ENCODE measurements at places on chromosomes 16 and 17.

DNA sequence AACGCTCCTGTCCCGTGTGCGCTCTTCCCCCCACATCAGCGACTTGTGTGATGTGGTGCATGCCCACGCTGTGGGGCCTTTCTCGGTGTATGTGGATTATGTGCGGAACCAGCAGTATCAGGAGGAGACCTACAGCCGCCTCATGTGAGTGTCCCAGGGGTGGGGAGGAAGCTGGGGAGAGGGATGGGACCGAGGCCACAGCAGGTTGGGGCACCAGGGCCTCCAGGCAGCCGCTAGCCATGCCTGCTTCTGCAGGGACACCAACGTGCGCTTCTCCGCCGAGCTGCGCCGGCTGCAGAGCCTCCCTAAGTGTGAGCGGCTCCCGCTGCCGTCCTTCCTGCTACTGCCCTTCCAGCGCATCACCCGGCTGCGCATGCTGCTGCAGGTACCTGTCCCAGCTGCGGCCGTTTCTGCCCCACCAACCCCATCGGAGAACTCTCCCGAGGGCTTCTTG is 5.8 kb downstream of the ARHGEF15 start:
- no peak for DNase-seq

- DNase-seq = peak; percentile 85
Observed at GRCh38 chr16:4328046-4328781, 12.3 kb downstream of the GLIS2 start.

- no peak for DNase-seq
Observed at GRCh38 chr17:65147955-65148354, 10.8 kb downstream of the RGS9 start.

DNA sequence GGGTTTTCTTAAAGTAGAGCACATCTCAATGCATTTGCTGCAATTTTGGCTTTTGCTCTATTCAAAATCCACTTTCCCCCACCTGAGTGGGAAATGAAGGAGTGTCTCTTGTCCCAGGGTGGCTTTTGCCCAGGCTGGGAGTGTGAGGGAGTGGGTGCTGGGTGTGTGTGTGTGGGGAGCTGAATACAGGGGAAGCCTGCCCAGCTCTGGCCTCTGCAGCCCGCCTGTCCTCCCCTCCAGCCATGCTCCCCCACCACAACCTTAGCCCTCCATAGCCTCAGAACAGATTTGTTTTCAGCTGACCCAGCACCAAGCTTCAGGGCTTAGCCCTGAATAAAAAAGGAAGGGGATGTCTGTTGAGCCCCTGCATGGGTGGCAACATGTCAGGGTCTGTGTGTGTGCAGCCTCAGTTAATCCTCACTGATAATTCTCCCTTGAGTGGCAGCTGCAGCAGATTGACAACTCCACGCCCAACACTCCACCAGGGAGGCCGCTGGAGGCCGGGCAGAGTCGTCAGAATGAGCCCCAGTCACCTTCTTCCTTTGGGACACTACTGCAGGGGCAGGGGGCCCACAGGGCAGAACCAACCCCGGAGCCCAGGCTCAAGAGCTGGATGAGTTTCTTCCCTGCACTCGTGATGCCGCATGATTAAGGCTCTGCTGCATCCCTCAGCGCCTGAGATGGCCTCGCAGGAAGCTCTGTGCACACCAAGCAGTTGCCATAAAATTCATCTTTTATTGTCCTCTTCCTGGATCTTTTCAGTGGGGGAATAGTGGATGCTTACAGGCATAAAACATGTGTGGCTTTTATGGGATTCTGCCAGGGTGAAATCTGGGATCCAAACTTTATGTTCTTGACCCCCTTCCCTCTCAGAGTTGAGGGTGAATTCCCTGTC is 55.0 kb downstream of the SPACA3 start:
- DNase-seq = no peak

GRCh38 chr16:67086822-67087221 is 22.9 kb upstream of the PHAF1 start:
- no peak for DNase-seq

DNA sequence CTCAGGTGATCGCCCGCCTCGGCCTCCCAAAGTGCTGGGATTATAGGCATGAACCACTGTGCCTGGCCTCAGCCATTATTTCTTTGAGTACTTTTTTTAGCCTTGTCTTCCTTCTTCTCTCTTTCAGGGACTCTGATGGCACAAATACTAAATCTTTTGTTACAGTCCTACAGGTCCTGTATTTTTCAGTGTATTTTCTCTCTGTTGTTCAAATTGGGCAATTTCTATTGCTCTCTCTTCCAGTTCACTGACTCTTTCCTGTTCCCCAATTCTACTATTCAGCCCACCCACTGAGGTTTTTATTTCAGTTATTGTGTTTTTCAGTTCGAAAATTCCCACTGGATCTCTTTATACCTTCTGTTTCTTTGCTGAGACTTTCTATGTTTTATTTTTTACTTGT is 7.5 kb upstream of the DOK4 start:
- DNase-seq = no peak

- DNase-seq = no peak
Observed at GRCh38 chr16:8452941-8453340, 137.4 kb downstream of the TMEM114 start.

- DNase-seq = no peak
Observed at GRCh38 chr16:53048139-53048915, 4.4 kb downstream of the CHD9NB start.

DNA sequence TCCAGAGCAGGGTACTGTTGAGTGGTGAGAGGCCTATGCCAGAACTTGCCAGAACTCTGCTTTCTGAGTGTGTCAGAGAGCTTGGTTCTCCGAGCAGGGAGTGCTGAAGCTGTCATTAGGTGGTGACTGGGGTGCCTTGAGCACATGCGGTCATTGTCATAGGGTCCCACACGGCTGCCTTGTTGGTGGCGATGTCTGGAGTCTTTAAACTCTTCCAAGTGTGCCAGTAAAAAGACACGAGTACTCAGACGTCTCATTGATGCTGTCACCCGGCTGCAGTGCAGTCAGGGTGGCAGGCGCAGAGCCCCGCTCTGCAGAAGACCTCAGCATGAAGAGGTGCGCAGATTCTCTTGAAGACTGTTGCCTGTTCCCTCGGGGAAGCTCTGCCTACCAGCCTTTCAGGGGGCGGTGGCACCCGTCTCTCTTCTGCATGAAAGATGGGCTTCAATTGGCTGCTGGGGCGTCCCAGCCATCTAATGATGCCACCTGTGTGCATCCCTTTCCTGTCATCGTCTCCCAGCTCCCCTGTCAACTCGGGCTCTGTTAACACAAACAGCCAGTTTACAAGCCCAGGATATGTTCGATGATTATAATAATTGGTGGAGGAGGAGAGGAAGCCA is 58.3 kb downstream of the NKD1 start:
- DNase-seq = no peak

DNA sequence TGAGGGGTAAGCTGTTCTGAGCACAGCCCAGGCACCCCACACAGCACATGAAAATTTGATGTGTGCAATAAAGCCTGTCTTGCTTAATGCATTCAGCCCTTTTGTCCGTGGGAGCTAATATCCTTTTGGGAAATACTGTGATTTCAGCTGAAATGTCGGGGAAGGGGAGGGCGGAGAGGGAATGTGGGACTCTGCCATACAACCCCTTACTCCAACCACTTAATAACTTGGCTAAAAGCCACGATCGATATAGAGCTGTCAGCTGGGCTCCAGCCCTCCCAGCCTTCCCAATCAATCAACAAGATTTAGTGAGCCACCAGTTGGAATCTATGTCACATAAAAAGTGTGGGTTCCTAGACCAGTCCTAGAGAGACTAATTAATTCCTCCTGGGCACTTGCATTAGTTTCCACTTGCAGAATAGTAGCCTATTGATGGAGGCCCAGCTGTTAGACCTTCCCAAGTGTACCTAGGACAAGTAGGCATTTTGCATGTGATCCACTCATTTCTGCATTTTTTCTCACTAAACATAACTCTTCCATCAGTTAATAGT is 82.7 kb upstream of the PIRT start:
- DNase-seq = no peak

DNA sequence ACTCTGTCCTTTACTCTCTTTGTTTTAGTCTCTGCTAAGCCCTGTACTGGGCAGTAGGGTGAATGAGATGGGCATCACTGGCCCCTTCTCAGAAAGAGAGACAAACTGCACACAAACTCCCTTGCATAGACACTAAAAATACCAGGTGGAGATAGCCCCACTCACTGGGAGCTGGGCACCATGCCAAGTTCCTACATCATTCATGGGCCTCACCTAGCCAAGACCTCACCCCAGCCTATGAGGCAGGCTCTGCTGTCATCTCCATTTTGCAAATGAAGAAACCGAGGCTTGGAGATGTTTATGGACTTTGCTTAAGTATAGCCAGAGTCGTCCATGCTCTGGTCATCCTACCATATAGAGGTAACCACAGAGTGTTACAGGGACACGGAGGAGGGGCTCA is 499.8 kb upstream of the CDH11 start:
- no peak for DNase-seq

DNA sequence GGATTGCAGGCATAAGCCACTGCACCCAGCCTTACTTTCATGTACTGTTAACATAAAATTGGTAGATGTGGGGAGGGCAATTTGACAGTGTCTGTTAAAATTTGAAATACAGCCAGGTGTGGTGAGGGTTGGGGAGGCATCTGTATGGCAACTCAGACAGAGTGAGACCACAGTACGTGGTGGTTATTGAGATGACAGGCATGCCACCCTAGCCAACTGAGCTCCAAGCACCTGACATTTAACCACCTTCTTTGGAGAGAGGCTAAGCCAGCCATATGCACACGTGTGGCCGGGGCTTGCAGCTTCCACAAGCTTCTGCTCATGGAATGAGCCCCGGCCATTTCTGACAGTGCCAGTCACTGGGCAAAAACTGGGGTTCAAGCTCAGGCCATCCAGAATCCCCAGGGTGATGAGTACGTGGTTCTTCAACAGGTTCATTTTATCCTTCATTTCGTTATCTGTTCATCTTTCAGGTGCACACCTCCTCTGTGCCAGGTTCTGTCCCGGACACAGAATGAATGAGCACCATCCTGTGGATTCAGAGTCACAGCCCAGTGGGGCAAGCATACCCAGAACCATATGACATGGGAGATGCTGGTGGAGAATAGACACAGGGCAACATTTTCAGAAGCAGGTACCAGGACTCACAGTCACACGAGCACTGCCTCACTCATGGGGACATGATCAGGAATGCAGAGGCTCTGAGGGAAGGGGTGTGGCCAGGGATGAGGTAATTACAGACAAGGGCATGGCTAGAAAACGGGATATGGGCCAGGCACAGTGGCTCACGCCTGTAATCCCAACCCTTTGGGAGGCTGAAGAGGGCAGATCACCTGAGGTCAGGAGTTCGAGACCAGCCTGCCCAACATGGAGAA is 36.2 kb downstream of the C16orf82 start:
- DNase-seq = no peak

DNA sequence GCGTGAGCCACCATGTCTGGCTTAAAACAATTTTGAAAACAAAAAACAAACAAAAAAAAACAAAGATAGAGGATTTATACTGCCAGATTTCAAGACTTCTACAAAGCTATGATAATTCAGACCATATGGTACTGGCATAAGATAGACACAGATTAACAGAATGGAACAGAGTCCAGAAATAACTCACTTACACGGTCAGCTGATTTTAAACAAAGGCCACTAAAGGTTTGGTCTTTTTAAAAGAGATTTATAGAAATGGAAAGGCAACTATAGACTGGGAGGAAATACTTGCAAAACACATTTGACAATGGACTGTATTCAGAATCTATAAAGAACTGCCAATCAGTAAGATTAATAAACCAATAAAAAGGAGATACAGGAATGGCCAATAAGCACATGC is 48.6 kb upstream of the MNT start:
- DNase-seq = no peak

GRCh38 chr17:79587945-79588344 is 22.9 kb downstream of the RBFOX3 start:
- DNase-seq = no peak

DNA sequence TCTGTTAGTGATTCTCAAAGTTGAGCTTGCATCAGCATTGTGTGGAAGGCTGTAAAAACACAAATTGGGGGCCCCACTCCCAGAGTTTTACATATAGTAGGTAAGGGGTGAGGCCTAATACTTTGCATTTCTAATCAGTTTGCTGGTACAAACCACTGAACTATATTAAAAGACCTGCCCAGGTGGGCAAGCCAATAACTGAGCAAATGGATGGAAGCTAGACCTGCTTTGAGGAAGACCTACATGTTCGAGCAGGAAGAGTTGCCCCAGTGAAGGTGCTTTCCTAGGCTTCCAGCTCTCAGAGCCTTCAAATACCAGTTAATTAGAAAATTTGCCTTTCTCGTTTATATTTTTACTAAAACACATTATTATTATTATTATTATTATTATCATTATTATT is 56.8 kb downstream of the OTOA start:
- DNase-seq = no peak

DNA sequence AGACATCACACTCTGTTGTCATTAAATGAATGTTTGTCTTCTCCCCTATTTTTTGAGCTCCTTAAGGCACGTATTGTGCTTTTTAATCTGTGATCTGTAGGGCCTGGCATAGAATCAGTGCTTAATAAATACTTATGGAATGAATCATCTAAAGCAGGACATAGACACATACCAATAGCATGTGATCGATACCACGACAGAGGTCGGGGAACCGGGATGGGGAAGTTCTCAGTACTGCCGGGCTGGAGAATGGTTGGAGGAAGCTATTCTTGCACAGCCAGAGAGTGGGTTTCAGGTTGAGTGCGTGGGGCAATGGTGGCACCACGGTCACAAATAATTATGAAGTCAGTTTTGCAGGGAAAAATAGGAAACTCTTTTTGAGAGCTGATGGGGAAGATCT is 26.8 kb downstream of the NLRP1 start:
- no peak for DNase-seq

DNA sequence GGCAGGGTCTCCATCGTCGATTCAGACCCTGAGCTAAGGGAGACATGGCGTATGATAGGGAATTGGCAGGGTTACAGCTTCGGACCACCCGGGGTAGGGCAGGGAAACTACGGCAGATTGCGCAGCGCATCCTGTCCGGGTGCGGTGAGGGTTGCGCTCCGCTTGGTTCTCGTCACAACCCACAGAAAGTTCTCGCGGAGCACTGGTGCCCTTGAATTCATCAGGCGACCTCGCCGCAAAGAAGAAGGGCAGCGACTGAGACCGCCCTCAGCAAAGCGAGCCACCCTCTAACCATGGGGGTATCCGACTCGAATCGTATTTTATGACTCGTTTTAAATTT is 1.2 kb downstream of the HS3ST3B1 start:
- peak; percentile 70 for DNase-seq

- DNase-seq = no peak
Observed at GRCh38 chr17:18916816-18917500, 35.0 kb upstream of the SLC5A10 start.

DNA sequence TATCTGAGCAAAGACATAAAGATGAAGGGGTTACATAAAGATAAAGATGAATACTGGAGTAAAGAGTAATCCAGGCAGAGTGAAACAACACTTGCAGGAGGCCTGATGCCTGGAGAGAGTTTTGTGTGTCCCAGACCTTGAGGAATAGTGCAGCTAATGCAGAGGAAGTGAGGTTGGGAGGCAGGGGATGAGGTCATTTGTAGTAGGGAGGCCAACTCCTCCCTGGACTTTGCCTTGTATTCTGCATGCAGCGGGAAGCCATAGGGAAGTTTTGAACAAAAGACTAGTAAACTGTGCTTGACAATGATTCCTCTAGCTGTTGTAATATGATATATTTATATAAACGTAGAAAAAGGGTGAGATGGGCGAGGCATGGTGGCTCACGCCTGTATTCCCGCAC is 356.6 kb downstream of the KCNJ2 start:
- no peak for DNase-seq
